ENCODE measurements at places on chromosomes 6 and 20.
A peak's percentile ranks its signal among the peaks of the same experiment; 100 is the strongest.

GRCh38 chr20:10647471-10647870 lies 26.3 kb downstream of the JAG1 start:
- no peak for DNase-seq

DNA sequence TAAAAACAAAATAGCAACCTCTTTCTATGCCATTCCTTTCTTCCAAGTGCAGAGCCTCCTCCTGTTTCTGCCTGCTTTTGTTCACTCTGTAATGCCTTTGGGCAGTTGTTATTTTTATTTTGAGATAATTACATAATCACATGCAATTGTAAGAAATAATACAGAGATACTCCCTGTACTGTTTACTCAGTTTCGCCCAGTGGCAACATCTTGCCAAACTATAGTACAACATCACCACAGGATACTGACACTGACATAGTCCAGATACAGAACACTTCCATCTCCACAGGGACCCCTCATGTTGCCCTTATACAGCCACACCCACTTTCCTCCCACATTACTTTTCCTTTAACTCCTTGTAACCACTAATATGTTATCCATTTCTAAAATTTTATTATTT lies 59.7 kb downstream of the BANF2 start:
- DNase-seq = no peak

DNA sequence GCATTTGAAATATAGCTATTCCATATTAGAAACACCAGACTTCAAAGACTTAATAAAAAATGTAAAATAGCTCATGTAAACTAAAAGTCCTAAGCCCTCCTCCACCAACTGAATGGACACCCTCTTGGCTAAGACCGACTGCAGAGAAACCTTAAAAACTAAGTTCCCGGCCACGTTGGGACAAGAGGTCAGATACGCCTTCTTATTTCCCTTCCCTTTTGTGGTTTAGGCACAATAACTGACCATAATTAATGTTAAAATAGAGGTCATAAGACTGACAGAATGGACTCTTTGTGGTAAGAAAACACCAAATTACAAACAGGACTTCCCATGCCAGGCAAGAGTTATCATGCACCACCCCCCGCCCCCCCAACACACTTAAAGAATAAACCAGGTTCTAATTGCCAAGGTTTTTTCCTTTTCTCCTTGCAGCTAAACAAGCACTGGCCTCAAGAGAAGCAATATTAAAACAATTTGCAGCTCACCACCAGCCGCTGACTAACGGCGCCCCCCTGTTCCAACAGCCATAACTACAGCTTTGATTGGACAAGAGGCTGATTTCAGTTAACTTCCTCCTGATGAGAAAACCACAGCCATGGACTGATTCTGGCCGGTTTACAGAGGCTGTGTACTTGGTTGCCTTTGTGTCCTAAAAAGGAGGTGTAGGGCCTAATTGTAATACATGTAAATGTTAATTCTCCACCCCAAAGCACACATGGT lies 10.7 kb upstream of the LAMP5 start:
- DNase-seq = no peak

- DNase-seq = no peak
These were observed 42.0 kb downstream of the JARID2 start for GRCh38 chr6:15287670-15288375.

DNA sequence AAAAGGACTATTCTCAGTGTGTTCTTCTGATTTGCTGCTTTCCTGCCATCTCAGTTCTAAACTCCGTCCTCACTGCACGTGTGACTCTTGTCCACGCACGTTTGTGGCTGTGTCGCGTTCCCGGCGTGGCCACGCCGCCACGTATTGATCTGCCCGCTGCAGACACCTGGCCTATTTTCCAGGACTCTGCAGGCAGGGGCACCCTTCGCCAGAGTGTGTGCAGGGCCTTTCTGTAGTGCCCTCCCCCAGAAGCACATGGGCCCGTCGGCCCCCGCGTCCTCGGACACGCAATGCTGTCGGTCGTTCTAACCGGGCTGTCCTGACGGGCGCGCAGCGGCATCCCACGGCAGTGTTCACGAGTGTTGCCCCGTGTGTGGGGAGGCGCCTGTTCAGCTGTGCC lies 87.6 kb downstream of the YTHDF1 start:
- peak; percentile 54 for DNase-seq

GRCh38 chr6:76609160-76609559 lies 536.7 kb upstream of the IMPG1 start:
- DNase-seq = no peak

Measured in activated effector memory CD4-positive, alpha-beta T cell treated with anti-CD3 and anti-CD28 coated beads, Interleukin-2, amount 50 U/mL, for 16 hours (primary cell).